ENCODE measurements at places on chromosomes 1 and 21.

DNA sequence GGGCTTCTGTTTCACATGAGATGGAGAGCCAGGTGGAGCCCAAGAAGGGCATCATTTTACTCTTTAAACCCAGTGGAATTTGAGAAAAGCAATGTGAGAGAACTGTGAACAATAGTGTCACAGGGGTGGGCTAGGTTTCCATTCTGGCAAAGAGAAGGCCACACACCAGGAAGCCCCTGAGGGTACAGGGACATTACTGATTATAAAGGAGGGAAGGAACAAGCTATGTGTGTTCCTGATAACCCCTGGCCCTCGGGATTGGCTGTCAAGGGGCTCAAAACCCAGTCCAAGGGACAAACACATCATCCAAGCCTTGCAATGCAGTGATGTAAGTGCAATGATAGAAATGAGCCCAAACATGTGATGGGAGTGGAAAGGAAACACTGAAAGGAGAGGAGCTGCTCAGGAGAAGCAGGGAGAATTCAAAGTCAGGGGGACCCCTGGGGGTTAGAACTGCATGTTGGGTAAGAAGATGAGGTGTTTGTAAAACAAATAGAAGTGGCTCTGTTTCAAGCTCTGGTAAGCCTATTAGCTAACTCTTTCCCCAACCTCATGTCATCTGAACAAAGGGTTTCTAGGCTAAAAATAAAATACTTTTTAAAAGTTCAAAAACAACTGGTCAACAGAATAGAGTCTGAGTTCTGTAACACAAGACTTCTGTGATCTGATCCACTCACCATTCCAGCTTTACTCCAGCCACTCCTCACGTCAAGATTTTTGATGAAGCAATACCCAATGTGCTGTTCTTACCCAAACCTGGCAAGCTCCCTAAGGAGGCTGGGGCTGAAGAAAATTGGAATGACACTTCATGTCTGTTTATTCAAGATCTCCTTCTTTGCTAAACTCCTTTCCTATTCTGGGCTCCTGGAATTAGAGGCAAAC lies 51.1 kb upstream of the IL12RB2 start:
- no peak for DNase-seq

- DNase-seq, result peak; percentile 67
Observed at GRCh38 chr1:7752512-7753417, 18.3 kb upstream of the VAMP3 start.

DNA sequence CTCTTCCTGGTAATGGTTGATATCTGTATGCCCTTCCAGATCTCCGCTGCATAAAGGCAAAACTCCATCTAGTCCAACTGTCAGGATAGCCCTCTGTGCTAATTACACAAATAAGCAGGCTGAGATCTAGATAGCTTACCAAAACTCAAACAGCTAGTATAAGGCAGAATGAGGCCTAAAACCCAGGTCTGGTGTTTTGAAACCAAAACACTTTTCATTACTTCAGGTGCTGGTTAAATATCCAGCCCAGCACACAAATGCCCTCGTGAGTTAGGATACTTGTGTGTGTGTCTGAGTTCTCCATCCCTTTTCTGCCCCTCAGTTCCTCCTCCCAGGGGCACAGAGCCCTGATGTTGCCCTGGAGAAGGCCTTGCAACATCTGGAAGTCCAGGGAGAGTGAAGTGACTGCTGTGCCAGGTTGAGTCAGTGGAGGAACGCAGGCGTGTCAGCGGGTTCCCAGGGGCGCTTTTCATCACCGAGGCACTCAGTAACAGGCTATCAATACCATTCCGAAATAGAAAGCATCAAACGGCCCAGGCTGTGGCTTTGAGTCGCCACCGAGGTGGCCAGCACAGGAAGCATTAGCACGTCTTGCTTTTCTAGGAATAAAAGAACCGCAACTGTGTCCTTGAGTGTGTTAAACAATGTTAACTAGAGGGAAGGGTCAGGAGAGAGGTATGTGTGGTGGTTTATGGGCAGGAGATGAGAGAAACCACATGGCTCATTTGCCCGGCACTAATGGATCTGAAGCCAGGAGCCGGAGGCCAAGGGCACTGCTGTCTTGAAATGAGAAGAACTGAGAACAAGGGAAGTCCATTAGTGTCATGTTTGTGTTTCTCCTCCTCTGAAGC lies 90.7 kb upstream of the WLS start:
- DNase-seq, result peak; percentile 46

GRCh38 chr1:226988334-226988666 lies 48.2 kb downstream of the COQ8A start:
- no peak for DNase-seq

- DNase-seq, result no peak
Observed at GRCh38 chr1:8495928-8496401, 178.1 kb downstream of the SLC45A1 start.

DNA sequence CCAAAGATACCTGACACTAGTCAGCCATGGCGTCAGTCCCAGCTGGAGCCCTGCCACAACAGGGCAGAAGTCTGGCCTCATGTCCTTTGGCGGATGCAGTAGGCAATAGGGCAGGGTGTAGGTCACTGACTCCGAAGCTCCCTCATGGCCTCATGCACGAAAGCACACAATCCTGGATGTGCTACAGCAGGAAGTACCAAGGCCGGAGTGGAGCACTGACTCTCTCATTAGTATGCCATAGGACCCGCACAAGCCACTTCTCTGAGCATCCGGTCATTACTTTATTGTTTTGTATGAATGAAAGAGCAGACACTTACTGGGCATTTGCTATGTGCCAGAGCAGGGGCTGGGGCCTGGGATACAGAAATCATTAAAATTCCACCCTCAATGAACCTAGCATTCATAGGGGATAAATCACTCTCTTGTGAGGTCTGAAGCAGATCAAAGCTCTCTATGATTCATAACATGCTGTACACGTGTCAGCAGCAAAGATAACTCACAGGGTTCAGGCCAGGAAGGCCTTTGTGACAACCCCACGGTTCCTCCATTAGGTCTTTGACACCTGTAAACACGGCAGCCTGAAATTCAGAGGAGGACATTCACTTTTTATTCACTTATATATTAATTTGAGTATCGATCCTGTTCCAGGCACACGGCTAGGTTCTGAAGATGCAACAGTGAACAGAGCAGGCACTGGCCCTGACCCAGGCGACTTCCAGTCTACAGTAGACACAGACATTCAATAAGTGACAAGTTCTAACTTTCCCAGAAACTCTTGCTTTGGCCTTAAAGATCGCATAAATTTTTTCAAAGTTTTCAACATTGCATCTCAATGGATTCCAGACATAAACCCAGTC lies 357.9 kb upstream of the USP24 start:
- DNase-seq, result peak; percentile 88

DNA sequence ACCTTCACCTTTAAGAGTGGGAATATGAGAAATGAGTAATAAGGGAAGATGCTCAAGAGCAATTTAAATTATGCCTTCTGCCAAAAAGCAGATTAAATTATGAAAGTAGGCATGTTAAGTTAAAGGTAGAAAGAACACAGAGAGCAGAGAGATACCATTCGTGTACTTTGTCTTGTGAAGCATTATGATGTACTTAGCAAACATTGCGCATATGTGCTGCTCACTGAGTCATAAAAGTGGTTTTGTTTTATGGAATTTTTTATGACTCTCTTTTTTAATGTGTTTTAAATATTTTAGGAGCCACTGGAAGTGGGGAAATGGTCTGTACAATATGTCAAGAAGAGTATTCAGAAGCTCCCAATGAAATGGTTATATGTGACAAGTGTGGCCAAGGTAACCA lies 35.3 kb downstream of the MTF2 start:
- DNase-seq, result peak; percentile 30

DNA sequence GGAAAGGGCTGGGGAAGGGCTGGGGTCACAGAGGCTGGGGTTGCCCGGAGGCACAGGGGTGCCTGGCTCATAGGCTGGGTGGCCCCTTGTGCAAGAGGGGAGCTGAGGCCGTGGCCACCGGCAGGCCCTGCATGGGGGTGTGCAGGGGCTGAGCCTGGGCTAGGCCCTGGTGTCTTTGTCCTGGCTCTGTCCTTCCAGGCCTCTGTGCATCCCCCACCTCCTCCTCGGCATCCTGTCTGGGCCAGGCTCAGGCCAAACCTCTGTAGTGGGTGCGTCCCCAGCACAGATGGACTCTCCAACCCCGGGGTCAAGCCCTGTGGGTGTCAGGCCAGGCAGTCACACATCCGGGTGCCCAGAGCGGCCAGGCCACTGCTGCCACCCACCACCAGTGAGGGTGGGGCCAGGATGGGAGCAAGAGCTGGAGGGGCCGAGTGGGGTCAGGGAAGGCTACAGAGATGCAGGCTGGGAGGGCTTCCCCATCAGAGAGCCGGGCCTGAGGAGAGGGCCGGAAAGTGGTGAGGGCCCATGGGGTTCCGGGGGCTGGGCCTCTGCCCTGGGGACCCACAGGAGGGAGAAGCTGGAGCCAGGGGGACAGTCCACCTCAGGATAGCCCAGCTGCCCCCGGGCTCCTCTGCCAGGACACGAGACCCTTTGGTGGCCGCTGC lies 19.4 kb downstream of the PANK4 start:
- DNase-seq, result no peak

DNA sequence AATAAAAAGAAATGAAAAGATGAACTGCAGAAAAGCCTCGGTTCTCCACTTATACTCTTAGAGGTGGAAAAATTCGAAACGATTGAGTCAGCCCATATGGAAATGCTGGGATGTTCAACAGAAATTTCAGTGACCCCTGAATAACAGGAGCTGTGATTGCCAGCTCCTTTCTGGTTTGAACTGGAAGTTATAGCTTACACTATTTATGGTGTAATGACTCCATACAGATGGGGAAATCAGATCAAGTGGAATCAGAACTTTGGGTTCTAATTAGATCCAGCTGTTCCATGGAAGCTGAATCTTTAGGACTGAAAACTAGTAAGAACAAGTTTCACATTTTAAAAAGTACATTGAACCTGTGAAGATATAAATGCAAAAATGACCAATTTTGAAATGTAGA lies 569.3 kb upstream of the ZRANB2 start:
- peak; percentile 64 for DNase-seq

DNA sequence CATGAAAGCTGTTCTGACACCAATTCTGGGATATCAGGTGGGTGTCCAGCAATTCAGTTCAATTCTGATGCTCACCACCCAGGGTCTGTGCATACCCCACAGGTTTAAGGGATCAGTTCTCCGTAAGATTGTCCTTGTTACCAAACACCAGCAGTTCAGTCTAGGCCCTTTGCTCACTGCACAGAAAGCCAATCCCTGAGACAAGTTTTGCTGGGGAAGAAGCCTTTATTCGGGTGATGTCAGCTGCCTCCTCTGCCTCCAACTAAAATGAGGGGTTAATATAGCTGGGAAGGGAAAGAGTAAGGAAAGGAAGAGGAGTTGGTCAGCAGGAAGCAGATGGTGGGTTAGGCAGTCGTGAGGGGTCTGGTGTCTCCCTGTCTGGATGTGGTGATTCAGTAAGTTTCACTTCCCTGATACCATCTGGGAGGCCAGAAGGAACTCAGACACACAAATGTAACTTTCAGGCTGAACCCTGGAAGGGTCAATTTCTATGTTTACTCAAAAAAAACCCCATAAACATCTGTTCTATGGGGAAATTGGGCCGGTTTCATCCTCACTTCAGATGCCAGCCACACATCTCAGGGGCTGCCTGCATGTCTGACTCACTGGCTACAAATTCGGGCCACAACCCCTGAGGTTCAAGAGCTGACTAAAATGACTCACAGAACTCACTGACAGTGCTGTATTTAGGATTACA lies 83.3 kb upstream of the PGBD5 start:
- peak; percentile 80 for DNase-seq

DNA sequence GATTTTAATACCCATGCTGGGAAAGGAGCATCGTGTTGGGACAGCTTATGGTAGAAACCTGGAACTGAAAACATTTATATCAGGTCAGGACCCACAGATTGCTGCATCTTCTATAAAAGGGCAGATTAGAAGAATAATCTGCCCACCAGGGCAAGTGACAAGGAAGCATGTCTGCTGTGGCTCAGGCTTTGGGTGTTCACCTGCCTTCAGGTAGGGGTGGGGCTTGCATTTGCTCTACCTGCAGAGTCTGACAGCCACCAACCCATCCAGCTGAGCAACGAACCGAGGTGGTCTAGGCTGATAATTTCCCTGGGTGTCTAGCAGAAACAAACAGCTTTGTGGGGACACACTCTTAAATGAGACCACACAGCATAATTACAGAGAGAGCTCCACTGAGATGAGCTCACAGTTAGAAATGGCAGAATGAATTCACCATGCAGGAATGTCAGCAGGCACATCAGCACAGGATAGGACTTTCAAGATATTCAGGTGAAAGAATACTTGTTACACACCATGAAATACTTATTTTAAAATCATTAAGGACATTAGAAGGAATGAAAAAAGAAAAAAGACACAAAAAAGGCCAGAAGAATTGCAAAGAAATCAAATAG lies 36.1 kb upstream of the B3GALT5 start:
- no peak for DNase-seq

GRCh38 chr1:85502171-85502570 lies 37.2 kb upstream of the DDAH1 start:
- DNase-seq, result no peak

- no peak for DNase-seq
Observed at GRCh38 chr1:174211486-174211885, 52.2 kb downstream of the RABGAP1L start.

DNA sequence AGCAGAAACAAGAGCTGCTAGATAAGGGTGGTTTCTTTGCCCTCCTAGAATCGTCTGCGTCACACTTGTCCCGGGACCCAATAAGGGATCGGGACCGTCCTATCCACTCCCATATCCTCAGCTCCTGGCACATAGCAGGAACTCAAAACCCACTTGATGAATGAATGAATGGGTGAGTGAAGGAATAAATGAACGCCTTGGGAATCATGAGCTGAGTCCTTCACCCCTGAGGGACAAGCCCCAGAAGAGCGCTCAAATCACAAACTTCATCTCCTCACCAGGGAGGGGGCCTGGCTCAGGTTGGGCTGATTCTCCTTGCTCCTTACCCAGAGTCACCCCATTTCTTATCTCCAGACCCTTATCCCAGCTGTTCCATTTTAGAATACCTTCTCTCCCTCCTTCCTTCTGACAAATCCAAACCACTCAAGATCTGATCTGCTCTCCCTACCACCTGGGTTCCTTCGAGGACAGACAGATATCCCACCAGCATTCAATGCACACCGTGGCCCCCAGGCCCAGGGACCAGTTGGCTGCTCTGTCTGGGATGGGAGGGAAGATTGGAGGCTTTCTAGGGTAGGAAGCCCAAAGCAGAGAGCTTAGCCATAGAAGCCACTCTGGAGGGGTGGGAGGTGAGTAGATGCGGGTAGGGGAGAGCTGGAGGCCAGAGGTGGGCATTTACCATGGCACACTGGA lies 643 bp upstream of the MOB3C start:
- no peak for DNase-seq

- no peak for DNase-seq
Observed at GRCh38 chr1:12148958-12149790, 17.6 kb upstream of the TNFRSF1B start.

- no peak for DNase-seq
Observed at GRCh38 chr1:201357211-201357610, 20.3 kb downstream of the TNNT2 start.

GRCh38 chr1:168945870-168946269 lies 160.6 kb upstream of the ATP1B1 start:
- no peak for DNase-seq

GRCh38 chr1:226131639-226132038 lies 54.9 kb downstream of the ACBD3 start:
- DNase-seq, result no peak

GRCh38 chr1:145786271-145786670 lies 37.6 kb downstream of the RNF115 start:
- no peak for DNase-seq

- peak; percentile 72 for DNase-seq
Observed at GRCh38 chr1:29245876-29246275, 9.6 kb downstream of the PTPRU start.

Measured in fibroblast of skin of right biceps (primary cell).